B cell (primary cell): ENCODE measurements at places on chromosomes 4 and X. TPM values are rescaled to one million over a fixed set of nuclear protein-coding genes. Genes with fewer than 3 reads are reported as not detected.

The CSAG3 gene
- not detected in 2 replicates for total RNA-seq

The RASGEF1B gene
- total RNA-seq: 130 and 141 TPM in 2 replicates

The PLS3 gene
- not detected in 2 replicates for total RNA-seq

The UCP1 gene
- total RNA-seq: not detected in 2 replicates

The CT45A1 gene
- total RNA-seq: not detected in 2 replicates

The NLGN4X gene
- 0.34 TPM in 1 of 2 replicates, not detected in the other for total RNA-seq

DNA sequence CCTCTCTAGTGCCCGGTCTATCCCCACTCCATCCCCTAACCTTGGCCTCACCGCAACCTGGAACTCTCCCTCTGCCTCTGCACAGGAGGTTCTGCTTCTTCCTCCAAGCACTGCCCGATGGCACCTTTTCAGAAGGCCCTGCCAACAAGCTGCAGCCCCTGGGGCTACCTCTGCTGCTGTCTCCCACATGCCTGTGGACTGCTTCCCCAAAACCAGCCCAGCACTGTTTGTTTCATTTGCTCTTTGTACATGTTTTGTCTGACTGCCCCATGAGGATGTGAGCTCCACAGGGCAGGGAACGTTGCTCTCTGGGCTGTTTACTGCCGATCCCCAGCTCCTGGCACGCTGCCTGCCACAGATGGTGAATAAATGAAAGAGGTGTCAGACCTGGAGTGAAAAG lies 85.4 kb downstream of the INTS6L start:
- H3K4me1 ChIP-seq: no peaks in the 10 kb centered on the region
- no peak overlapping the region for H3K4me3 ChIP-seq
- DNase-seq: no peak
- peaks cover 4% of the 10 kb centered on the region for H3K27me3 ChIP-seq
- no peak overlapping the region for H3K27ac ChIP-seq

DNA sequence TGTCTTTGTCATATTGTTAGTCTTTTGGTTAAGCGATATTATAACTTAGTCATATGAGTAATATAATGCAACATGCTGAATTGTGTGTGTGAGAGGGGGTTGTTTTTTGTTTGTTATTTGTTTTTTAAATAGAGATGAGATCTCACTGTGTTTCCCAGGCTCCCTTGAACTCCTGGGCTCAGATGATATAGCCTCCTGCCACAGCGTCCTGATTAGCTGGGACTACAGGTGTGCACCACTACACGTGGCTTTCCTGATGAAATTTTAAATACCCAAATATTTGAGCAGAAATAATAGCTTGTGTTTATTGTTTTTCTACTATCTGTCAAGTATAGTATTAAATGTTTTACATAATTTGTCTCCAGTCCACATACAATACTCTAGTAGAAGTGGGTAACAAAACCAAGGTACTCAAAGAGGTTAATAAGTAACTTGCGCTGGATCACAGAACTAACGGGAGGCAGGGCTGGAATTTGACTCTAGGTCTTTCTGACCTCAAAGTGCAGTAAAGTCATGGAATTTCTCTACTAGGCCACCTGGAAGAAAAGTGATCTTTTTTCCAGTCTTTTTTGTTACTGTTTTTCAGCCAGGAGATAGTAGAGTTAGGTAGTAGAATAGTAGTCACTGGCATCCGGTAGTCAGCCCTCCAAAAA lies 47.8 kb downstream of the CLCN3 start:
- H3K27ac ChIP-seq: no peak overlapping the region
- H3K4me1 ChIP-seq: no peaks in the 10 kb centered on the region
- no peaks in the 10 kb centered on the region for H3K36me3 ChIP-seq
- no peak overlapping the region for H3K4me3 ChIP-seq
- no peaks in the 10 kb centered on the region for H3K27me3 ChIP-seq

DNA sequence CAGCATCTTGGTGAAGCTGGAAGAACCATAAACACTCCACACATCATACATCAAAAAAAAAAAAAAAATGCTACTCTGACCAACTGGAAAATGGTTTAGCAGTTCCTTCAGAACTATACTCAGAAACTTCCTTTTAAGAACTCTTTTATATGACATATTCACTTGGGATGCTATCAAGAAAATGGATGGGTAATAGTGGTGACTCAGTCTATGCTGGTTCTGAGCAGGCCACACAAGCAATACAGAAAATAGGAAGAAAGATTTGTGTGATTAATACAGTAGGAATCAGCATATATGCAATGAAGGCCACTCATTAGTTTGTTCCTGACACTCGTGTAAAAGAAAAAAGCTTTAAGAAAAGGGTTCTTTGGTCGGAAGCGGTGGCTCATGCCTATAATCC lies 123.5 kb upstream of the FAT4 start:
- no peak overlapping the region for H3K4me3 ChIP-seq
- DNase-seq: no peak
- no peaks in the 10 kb centered on the region for H3K4me1 ChIP-seq
- no peak overlapping the region for H3K27ac ChIP-seq
- H3K27me3 ChIP-seq: no peaks in the 10 kb centered on the region

GRCh38 chr4:177384856-177385397 lies 57.3 kb downstream of the AGA start:
- H3K4me1 ChIP-seq: no peaks in the 10 kb centered on the region
- H3K36me3 ChIP-seq: no peaks in the 10 kb centered on the region
- DNase-seq: no peak
- H3K27ac ChIP-seq: no peak overlapping the region
- H3K27me3 ChIP-seq: no peaks in the 10 kb centered on the region
- H3K4me3 ChIP-seq: no peak overlapping the region

DNA sequence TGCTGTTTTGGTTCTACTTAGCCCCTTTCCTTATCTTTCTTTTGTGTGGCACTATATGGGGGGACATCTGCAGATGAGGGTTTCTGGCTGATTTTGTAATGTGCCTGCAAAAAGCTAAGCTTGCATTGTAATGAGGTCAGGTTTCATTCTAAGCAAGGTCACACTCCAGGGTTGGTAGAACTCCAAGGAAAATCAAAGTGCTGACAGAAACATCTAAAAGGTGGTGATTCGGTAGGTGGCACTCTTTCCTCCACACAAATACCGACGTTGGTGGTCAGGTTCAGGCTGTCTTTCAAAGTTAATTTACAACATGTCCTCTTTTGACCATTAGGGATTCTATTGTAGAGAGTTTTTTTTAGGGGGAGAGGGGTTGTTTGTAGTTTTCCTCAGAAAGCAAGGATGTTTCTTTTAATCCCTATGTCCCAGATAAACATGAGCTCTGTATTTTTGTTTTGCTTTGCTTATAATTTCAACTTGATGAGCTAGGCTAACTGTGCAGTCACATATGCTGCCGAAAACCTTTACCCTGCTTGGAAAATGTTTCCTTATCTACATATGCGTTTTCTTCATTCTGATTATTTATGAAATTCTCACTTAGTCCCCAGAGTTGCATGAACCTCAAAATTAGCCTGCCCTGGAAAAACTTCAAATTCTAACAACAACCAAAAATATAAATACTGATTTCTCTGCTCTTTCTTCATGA lies 434.2 kb downstream of the PPARGC1A start:
- H3K4me1 ChIP-seq: no peaks in the 10 kb centered on the region
- no peak overlapping the region for H3K4me3 ChIP-seq
- no peaks in the 10 kb centered on the region for H3K27me3 ChIP-seq
- DNase-seq: no peak
- H3K36me3 ChIP-seq: no peaks in the 10 kb centered on the region

DNA sequence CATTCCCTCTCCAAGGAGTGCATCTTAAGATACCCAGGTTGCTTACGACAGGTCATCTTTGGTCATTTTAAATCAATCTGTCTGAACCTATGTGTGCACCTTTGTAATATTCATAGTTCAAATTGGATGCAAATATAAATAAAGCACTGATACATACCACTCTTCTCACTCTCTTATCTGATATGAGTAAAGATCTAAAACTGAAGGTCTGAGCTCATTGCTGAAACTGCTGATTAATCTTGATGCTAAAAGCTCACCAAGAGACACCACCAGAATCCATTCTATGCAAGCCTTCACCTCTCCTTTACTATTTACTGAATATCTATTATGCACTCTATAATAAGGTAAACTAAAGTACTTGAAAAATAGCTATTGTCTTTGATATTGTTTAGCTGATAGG lies 16.6 kb downstream of the HSD17B13 start:
- H3K27ac ChIP-seq: no peak overlapping the region
- H3K36me3 ChIP-seq: no peaks in the 10 kb centered on the region
- no peaks in the 10 kb centered on the region for H3K27me3 ChIP-seq

- H3K36me3 ChIP-seq: peaks cover 11% of the 10 kb centered on the region
- H3K27ac ChIP-seq: no peak overlapping the region
- H3K27me3 ChIP-seq: no peaks in the 10 kb centered on the region
- DNase-seq: no peak
These were observed 5.1 kb downstream of the SETD7 start for GRCh38 chr4:139550724-139551429.

GRCh38 chrX:129813662-129814368 lies 29.9 kb downstream of the ZDHHC9 start:
- H3K36me3 ChIP-seq: no peaks in the 10 kb centered on the region
- H3K27ac ChIP-seq: no peak overlapping the region
- H3K4me3 ChIP-seq: no peak overlapping the region
- DNase-seq: no peak
- H3K4me1 ChIP-seq: peaks cover 4% of the 10 kb centered on the region

- no peak overlapping the region for H3K4me3 ChIP-seq
- peak; percentile 46 for DNase-seq
- H3K27ac ChIP-seq: no peak overlapping the region
- peaks cover 4% of the 10 kb centered on the region for H3K4me1 ChIP-seq
- peaks cover 2% of the 10 kb centered on the region for H3K36me3 ChIP-seq
- H3K27me3 ChIP-seq: no peaks in the 10 kb centered on the region
These were observed 142.9 kb downstream of the TMEM164 start for GRCh38 chrX:110145854-110146253.

DNA sequence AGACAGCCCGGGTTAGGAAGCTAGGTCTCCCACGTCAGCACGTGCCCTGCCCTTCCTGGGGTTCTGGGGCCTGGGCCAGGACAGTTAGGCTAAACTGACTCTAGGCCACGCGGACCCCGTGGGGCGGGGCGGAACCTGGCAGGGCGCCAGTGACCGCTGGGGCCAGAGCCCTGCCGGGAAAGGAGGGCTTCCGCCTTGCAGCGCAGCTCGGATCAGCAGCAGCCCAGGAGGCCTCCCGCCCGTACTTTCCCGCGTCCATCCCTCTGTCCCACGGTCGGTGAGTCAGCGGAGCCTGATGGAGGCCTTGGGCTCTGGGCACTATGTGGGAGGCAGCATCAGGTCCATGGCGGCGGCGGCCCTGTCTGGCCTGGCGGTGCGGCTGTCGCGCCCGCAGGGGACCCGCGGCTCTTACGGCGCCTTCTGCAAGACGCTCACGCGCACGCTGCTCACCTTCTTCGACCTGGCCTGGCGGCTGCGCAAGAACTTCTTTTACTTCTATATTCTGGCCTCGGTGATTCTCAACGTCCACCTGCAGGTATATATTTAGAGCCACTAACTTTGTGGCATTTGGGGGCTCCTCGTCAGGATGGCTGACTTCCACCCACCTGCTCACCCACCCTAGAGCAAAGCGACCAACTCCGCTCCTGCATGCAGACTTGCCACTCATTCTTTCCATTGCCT lies at the start of gene SMIM10:
Gene SMIM10 (plus strand): TSS at position 191 of the 681 bp plus-strand sequence. CDS start 105 bp downstream, at position 296.
- peaks cover 3% of the 10 kb centered on the region for H3K27me3 ChIP-seq
- H3K36me3 ChIP-seq: no peaks in the 10 kb centered on the region
- no peak within 1 kb of the TSS for H3K27ac ChIP-seq

DNA sequence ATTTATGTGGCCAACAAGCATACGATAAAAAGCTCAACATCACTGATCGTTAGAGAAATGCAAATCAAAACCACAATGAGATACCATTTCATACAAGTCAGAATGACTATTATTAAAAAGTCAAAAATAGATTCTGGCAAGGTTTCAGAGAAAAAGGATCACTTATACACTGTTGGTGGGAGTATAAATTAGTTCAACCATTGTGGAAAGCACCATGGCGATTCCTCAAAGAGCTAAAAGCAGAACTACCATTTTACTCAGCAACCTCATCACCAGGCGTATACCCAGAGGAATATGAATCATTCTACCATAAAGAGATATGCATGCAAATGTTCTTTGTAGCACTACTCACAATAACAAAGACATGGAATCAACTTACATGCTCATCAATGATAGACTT lies 478.7 kb upstream of the GALNTL6 start:
- H3K36me3 ChIP-seq: no peaks in the 10 kb centered on the region
- no peaks in the 10 kb centered on the region for H3K27me3 ChIP-seq
- H3K27ac ChIP-seq: no peak overlapping the region
- DNase-seq: no peak
- H3K4me1 ChIP-seq: no peaks in the 10 kb centered on the region

DNA sequence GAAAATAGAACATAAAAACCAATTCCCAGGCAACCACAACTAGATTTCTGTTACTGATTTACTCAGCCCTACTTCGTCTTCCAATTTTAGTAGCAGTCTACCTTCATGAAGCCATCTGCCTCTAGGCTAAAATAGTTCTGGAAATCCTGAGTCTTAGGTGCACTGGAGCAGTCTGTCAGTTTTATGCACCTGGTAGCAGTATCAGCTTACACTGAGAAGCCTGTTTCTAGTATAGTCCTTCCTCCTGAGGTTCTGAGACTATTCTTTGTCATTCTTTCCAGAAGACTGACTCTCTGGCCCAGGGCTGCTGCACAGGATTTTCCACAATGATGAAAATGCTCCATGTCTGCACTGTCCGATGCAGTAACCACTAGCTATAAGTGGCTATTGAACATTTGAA lies 16.9 kb upstream of the HPRT1 start:
- no peak overlapping the region for H3K27ac ChIP-seq
- no peaks in the 10 kb centered on the region for H3K4me1 ChIP-seq
- no peak for DNase-seq
- H3K36me3 ChIP-seq: no peaks in the 10 kb centered on the region

DNA sequence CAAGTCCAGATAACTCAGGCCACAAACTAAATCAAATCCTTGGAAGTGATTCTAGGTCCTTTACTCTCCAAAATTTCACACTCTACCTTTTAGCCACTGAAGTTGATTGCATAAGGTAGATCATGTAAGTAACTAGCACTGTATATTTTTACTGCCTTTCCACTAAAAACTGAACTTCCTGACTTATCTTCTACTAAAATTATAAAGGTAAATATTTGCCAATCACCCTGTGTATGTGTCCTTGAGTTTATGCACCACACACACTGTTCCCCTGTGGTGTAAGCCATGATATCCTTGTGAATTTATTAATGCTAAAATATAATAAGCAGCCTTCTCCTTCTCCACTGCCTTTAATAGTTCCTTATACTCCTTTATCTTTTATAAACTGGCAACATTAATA lies 25.6 kb downstream of the RPS6KA6 start:
- no peak for DNase-seq
- no peaks in the 10 kb centered on the region for H3K36me3 ChIP-seq
- no peak overlapping the region for H3K27ac ChIP-seq
- no peaks in the 10 kb centered on the region for H3K4me1 ChIP-seq
- H3K4me3 ChIP-seq: no peak overlapping the region
- H3K27me3 ChIP-seq: no peaks in the 10 kb centered on the region
